Stimulated activated CD4-positive, alpha-beta T cell treated with anti-CD3 and anti-CD28 coated beads, TNF-alpha, amount 100 ng/mL, for 4 hours (primary cell): ENCODE measurements at places on chromosomes 11 and 22.

DNA sequence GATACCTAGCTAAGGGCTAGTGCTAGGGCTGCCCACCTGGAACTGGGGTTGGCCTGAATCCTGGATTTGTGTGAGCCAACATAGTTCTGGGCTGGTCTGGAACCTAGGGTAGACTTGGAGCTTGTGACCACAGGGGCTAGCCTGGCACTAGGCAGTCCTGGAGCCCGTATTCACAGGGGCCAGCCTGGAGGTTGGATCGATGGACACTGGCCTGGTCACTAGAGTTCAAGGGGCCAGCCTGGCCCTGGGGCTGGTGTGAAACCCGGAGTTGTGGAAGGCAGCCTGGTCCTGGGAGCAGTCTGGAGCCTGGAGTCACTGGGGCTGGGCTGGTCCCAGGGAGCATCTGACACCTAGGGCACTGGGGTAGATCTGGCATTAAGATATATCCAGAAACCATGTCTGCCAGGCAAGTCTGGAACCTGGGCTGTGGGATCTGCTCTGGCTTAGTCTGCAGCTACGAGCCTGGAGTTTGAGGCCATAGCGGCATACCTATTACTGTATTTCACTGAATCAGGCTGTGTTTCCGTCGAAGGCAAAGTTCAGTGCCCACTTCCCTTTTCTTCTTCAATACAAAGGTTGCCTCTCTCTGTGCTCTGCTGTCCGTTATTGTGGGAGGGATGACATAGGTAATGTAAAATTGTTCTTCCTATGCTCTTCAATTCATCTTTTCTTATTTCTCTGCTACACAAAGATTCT is 9.1 kb upstream of the GLYATL1B start:
- DNase-seq, result no peak

- DNase-seq, result no peak
These were observed 45.6 kb upstream of the PLET1 start for GRCh38 chr11:112306230-112306629.

DNA sequence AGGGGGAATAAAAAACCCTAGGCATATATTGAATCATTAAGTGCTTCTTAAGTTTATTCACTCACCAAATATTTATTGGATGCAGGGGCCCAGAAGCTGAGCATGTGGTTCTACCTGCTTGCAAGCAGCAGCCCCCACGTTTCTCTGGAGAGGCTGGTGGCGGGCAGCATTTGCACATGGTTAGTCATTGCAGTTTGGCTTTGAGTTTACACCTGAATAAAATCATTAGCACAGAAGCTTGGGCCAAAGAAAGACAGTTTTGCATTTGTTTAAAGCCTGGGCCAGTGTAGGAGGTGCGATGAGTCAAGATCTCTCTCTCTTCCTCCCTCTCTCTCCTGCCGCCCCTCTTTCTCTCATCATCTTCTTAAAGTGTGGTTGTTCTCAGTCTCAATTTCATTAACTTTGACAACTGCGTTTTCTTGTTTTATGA is 72.6 kb downstream of the C22orf31 start:
- no peak for DNase-seq

GRCh38 chr11:127643268-127644058 is 642.9 kb upstream of the KIRREL3 start:
- no peak for DNase-seq

DNA sequence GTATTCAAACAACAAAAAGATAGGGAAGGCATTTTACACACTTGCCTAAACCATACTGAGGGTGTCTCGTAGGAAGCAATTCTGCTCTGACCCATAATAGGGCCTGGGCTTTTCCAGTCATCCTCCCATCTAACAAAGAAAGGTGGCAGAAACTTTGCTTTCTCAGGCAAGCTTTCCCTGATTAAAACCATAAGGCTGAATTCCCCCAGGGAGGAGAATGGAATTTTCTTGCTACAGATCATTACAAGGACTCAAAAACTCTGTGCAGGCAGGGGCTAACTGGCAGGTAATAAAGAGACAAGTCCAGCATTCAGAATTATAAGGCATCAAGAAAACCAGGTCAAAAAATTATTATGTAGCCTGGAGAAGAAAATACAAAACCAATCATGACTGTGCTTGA is 90.4 kb downstream of the RBFOX2 start:
- no peak for DNase-seq

GRCh38 chr11:129184581-129184980 is 7.5 kb downstream of the ARHGAP32 start:
- no peak for DNase-seq

- DNase-seq, result no peak
These were observed 589.3 kb downstream of the INSC start for GRCh38 chr11:15704064-15704463.

DNA sequence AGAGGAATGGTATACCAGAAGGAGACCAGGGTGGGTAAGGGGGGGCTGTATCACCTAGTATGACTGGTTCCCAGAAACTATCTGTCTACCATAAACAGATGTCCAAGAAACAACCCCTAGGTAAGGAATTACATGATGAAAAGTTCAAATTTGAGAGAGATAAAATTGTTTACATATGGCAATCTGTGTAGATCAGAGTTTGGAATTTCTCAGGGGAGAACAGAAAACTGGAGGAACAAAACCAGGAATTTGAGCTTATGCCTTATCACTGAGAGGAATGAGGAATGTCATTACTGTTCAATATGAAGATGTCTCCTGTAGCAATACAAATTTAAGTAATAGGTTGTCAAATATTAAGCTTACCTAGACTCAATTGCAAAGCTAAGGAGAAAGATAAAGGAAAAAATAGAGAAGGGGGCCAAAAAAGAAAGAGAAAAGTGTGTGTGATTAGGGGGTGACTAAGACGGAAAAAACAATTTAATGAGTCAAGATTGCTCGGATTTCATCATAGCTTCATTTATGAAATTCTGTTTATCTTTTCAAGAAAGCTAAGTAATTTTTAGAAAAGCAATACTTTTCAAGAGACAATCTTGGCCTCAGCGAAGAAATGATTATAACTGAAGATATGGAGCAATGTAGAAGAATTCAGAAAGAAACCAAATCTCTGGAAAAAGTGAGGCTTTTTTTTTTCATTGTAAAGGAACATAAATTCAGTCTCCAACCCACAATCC is 117.8 kb downstream of the APOL5 start:
- no peak for DNase-seq

GRCh38 chr11:113384551-113384950 is 3.0 kb upstream of the ANKK1 start:
- no peak for DNase-seq

DNA sequence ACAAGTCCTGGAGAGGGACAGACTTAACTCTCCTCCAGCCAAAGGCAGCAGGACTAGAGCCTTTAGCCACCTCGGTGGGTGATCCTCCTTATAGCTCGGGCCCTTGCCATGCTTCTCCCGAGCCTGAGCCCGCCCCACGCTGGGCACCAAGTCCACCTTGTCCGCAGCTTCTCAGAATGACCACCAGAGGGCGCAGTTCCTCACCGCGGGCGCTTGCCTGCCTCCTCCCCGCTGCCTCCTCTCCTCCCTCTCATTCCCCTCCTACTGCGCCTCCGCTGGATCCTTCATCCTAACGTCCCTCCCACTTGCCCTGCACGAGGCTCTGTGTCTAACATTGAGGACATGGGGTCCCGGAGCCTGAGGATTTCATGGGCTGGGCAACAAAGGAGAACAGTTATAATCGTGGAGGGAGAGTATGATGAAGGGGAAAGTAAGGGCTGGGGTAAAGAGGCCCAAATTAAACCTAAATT is 11.3 kb upstream of the MOGAT2 start:
- peak; percentile 46 for DNase-seq

GRCh38 chr22:46084943-46085827 is 65.1 kb upstream of the PPARA start:
- no peak for DNase-seq

- DNase-seq, result no peak
These were observed 39.8 kb downstream of the AMPD3 start for GRCh38 chr11:10494636-10495463.

DNA sequence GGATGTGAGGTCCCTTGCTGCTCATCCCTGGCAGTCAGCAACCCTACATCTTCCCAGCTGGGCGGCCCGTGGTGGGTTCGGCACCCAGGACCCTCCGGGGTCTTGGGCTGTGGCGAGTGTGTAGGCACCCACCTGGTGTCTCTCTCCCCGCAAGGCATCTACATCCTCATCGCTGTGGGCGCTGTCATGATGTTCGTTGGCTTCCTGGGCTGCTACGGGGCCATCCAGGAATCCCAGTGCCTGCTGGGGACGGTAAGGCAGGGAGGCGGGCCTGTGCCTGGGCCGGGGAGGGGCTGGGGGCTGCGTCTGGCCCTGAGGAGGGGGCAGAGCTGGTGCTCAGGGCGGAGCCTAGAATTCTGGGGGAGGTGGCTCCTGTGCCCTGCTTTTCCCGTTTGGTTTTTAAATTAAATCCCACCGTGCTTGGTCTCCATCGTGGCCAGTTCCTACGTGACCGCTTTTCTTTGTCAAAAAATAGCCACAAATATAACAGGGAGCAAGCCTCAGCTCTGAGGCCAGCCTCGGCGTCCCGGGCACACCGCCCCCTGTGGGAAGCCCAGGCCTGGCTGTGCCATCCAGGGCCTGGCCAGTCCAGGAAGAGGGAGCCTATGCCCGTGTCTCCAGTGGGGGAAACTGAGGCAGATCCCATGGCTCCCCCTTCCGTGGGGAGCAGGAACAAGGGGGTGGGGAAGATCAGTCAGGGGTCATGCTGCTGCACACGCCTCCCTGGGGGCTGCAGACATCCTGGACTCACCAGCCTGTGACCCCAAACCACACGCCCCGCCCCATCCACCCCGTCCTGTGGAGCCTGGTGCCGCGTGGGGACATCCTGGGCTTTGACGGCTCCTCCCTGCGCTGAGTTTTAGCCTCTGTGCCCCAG is 6.4 kb upstream of the TSSC4 start:
- no peak for DNase-seq

DNA sequence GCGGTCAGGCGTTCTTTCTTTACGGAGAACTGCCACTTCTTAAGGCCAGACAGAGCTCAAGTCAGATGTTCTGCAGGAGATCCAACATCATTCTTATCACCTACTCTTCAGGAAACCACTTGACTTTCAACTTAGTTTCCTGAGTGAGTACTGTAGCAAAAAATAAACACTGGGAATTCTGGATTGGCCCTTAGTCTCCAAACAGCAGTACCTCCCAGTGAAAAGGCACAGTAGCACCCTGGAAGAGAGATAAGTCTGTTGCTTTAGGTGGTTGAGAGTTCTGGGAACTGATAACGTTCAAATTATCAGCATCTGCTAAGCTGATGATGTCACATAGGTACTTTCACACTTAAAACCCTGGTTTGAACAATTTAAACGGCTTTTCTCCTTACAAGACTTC is 971.8 kb upstream of the TENM4 start:
- no peak for DNase-seq

GRCh38 chr22:25419247-25420113 is 145.0 kb upstream of the GRK3 start:
- no peak for DNase-seq

DNA sequence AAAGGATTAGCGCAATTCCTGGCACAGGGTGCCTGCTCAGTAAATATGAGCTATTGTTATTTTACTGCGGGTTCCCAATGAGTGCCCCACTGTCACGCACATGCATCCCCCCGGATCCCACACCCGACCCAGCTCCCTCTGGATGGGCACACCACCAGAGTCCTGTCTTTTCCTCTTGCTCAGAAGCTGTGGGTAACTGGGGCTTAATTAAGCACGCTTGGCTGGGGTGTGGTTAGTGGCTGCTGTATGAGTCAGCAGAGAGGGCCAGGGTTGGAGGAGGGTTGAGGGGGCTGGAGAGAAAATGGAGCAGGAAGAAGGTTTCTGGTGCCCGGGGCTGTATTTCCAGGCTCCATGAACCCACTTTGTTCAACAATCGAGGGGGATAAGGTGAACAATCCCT is 30.3 kb upstream of the NECTIN1 start:
- DNase-seq, result no peak

DNA sequence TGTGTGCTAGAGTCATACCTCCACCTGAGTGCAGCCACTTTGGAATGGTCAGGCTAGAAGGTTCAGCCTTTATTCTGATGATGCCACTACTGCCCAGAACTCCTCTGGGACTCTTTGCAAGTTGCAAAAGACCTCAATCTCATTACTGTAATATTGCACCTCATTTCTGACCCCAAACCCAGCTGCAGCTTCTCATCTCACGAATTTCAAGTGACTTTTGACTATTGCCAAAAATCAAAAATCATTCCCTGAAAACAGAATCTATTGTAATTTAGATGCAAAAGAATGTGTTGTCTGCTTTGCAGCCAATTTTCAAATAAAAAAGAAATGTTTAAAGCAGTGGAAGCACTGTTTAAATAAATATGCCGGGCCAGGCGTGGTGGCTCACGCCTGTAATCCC is 25.2 kb downstream of the GVQW3 start:
- DNase-seq, result no peak

- DNase-seq, result no peak
These were observed 125.6 kb downstream of the BCR start for GRCh38 chr22:23305922-23306374.
